Activated CD4-positive, alpha-beta T cell treated with anti-CD3 and anti-CD28 coated beads, Interleukin-2, Interleukin-4, amounts not matched to agents 100 ng/mL and 50 ng/mL, durations not matched to agents 16 hours and 8 hours (primary cell): ENCODE measurements at places on chromosomes 12 and 14.
A peak's percentile ranks its signal among the peaks of the same experiment; 100 is the strongest.

DNA sequence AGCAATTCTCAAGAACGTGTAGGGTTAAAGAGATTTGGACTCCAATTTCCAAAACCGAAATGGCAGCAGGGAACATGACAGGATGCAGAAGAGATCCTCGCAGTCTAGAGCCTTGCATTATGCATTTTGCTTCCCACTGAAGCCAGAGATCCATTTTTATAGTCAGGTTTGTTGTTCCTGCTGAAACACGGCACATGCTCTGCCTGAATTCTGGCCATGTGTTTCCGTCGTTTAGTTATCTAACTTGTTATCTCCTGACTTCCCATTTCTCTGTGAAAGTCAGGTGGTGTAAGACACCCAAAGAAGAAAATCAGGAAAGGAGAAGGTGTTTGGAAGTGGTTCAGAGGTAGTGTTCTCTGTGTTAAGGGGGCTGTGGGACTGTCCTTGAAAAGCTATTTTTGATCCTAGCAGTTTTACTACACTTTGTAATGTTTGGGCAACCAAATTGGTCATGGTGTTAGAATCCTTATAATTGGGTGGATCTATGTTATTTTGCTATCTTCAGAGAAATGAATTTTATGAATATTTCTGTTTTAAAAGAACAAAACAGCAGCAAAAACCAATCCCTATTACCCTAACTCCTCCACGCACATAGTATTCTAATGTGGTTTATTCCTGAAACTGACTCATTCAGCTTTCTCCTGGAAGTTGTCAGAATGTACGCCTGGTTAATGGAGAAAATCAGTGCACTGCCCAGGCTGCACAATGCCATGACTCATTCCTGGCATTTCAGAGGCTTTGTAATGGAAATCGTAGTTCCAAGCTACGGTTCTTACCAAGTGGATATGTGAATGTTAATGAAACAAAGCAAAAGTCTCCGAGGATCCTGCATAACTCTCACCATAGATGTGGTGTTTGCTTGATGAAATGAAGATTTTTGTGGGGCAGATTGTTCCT, 110.1 kb downstream of the SAMD4A start:
- DNase-seq = no peak

GRCh38 chr12:122374707-122375106, 47.8 kb downstream of the CLIP1 start:
- DNase-seq = no peak

GRCh38 chr12:38392554-38393144, 76.1 kb downstream of the ALG10B start:
- DNase-seq = peak; percentile 34

DNA sequence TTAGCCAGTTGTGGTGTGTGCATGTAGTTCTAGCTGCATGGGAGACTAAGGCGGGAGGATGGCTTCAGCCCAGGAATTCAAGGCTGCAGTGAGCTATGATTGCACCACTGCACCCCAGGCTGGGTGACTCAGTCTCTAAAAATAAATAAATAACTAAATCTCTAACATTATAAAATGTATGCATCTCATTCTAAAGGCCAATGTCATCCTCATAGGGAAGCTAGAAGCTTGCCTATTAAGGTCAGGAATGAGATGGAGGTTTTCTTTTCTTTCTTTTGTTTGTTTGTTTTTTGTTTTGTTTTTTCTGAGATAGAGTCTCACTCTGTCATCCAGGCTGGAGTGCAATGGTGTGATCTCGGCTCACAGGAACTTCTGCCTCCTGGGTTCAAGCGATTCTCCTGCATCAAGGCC, 48.8 kb upstream of the PAPLN start:
- no peak for DNase-seq

GRCh38 chr12:57235017-57235727, 5.7 kb downstream of the SHMT2 start:
- no peak for DNase-seq

GRCh38 chr12:113284751-113285150, 50.2 kb downstream of the SLC8B1 start:
- no peak for DNase-seq

DNA sequence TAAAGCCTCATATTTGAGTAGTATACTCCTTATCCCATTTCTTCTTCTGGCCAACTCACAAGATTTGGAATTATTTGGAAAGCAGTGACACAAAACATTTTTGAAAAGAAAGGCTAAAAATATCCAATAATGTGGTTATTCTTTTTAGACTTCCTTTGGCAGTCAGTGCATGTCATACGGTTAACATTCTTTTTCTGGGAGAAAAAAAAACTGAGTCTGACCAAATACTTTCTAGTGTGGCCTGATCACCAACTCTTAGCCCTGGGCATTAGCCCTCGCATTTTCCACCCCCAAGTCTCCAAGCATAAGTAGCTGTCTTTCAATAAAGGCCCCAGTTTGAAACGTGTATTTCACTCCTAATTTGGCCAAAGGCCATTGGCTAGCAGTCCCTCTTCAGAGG, 5.9 kb downstream of the RASSF3 start:
- no peak for DNase-seq

DNA sequence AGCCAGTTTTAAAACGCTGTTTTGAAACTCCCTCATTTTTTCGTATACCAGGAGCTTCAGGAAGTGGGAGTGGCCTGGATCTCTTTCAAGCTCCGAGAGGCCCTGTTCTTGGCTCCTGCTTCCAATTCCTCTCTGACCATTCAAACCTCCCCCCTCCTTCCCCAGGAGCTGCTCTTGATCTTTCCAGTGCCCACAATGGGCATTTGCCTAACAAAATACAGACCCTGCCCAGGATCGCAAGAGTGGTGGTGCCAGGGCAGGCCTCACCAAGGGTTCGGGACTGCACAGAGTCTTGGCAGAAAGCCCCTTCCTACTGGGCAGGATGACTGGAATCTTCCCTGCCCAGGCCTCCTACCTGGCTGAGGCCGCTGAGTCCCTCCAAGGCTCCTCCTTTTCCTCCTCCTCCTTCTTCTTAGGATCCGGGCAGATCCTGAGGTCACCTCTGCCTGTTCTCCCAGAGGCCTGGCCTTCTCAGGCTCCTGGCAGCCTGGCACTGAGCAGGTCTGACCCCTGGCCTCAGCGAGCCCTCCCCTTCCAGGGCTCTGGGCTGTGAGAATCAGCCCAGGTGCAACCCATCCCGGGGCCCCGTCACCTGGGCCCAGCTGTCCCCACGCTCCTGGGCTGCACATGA, 46.9 kb upstream of the NOS1 start:
- DNase-seq = no peak

DNA sequence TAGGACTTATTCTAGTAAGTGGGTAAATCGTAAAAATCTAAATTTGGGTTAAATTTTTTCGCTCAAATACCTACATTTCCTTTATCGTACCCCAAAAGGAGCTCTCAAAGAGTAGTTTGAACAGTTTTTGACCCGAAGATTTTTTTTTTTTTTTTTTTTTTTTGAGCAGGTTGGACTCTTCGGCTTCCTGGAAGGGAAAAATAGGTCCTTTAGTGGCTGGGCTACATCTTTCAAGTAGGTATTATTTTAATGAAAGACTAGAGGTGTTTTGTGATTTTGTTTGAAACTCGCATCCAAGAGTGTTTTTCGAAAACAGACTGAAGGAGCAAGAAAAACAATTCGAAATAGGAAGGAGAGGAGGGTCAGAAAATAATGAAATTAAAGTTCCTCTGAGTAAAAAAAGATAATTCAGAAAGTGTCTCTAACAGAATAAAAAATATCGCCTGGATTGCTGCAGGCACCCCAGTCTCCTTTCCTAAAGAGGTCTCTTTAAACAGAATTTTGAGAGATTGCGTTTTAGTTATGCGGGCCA, 6.0 kb downstream of the CDKN1B start:
- no peak for DNase-seq

GRCh38 chr14:23025151-23025814, 9.4 kb downstream of the PSMB5 start:
- DNase-seq = no peak

DNA sequence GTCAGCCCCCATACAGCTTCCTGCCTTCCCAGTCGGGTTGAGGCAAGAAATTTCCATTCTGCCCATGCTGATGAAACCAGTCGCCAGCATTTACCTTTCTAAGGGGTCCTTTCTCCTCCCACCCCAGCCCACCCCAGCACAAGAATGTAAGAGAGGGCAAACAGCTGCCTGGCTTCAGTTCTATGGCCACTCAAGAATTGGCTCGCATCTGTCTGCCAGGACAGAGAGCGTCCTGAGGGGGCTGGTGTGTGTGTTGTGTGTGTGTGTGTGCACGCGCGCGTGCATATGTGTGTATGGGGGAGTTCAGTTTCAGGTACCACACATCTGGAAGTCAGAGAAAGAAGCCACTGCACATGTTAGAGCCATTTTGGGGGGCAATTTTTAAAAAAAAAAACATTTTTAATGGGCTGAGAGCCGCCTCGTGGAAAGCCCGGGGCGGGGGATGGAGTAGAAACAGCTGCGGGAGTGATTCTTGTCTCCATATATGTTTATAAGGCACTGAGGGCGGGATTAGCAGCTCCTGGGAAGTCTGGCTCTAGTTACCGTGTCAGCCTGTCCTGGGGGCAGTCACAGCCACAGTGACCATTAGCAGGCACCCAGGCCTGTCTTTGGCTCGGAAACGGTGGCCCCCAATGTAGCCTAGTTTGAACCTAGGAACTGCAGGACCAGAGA, at the start of gene WNT5B:
Gene WNT5B, plus strand, starts transcription at position 566 of the 672 bp plus-strand sequence. CDS start 2,124 bp downstream, outside the sequence.
- no peak for DNase-seq

DNA sequence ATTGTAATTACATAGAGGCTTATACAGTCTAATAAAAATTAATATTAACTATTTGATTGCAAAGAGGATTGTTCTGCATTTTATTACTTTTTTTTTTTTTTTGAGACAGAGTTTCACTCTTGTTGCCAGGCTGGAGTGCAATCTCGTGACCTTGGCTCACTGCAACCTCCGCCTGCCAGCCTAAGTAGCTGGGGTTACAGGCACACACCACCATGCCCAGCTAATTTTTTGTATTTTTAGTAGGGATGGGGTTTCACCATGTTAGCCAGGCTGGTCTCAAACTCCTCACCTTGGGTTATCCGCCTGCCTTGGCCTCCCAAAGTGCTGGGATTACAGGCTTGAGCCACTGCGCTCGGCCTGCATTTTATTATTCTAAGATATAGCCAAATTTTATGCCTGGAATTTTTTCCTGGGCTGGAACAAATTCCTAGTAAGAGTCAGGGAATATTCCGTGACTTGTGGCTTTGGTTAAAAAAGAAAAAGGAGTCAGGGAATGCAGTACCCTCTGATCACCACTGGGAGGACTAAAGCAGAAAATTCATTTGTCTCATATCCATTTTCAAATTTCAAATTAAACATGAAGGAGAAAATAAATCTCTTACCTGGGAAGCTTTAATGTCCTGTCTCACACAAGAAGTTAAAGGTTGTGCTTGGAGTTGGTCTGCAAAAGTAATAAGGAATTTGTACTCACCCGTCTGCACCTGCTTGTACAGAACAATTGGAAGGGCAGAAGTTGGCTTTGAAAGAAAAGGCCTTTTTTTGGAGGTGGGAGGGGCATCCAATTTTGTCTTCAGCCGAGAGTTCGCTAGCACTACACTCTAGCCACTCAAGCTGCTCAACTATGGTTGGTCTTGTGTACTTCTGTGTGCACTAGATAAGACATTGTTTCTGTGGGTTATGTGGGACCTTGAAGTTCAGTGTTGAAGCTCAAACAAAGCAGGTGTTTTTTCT, 8.7 kb downstream of the MARK3 start:
- DNase-seq = no peak

DNA sequence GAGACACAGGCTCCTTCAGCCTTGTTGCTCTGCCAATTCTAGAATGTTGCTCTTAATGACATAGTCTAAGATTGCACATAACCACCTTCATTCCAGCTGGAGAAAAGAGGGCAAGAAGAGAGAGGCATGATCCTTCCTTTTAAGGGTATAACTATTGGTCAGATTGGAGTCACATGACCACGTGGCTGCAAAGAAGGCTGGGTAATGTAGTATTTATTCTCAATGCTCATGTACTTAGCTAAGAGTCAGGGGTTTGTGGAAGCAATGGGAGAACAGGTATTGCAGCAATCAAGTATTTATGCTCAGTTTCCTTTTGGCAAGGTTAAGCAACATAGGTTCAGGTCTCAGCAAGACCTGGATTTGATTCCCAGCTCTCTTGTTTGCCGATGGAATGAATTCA, 298.8 kb upstream of the TBX3 start:
- no peak for DNase-seq

DNA sequence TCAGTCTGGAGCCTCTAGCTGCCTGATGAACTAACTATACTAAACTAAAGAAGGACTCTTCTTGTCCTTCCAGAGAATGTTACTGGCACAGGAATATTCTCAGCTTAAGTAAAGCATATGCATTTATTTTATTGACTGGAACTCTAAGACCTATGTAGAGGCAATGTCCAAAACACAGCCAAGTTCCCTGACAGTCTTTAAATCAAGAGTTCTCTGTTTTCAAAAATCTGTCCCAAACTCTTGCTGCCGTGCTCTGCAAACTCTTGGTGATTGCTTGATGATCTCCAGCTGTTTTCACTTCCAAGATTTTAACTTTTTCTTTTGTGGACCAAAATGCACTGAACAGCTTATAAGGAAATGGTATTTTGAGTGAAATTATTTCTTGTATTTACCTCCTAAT, 67.5 kb upstream of the DAAM1 start:
- no peak for DNase-seq

DNA sequence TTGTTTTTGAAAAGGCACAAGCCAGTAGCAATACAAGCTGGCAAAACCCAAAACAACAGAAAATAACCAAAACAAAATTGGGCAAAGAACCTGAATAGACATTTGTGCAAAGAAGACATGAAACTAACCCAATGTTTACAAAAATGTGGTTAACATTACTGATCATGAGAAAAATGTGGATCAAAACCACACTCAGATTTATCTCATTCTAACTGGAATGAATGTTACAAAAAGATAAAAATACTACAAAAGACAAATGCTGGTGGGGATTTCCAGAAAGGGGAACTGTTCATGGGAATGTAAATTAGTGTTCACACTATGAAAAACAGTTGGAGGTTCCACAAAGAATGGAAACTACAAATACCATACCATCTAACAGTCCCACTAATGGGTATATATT, 26.6 kb downstream of the ASCL4 start:
- DNase-seq = no peak

DNA sequence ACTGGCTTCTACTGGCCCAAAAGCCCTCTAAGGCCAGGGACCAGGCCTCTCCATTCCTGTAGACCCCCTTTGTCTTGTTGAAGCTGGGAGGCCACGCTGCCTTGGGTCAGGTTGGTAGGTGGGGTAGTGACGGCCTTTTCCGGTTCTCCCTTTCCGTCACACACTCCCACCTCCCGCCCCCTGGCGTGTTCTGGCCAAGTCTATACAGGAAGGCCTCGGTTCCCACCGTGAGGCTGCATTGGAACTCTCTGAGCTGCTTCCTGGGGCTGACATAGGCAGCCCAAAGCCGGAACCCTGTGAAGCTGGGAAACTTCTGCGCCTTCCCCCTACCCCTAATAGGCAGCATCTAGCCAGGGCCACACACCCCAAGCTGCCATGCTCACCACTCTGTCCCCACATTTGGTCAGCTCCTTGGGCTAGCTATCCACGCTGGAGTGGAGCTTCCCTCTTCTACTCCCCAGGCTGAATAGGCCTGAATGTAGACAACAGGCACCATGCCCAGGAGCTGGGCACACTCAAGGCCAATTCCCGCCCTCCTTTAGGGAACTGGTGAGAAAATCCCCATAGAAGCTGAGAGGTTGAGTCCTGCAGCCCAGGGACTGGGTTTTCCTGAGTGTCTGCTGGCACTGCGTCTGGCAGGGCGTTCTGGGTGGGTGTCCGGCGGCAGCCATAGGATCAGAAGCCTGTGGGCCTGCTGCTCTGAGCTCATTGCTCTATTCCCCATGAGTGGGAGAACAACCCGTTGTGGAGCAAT, 35.7 kb downstream of the RIN3 start:
- DNase-seq = no peak

GRCh38 chr14:50403419-50403818, 6.7 kb upstream of the CDKL1 start:
- no peak for DNase-seq

- DNase-seq = no peak
Observed at GRCh38 chr12:111248236-111249017, 120.5 kb downstream of the PHETA1 start.

- no peak for DNase-seq
Observed at GRCh38 chr12:131528144-131528543, 182.7 kb upstream of the SFSWAP start.
